ENCODE measurements at places on chromosomes 4 and X.

- DNase-seq = no peak
Measured at GRCh38 chr4:186957952-186958555, 234.4 kb upstream of the FAT1 start.

DNA sequence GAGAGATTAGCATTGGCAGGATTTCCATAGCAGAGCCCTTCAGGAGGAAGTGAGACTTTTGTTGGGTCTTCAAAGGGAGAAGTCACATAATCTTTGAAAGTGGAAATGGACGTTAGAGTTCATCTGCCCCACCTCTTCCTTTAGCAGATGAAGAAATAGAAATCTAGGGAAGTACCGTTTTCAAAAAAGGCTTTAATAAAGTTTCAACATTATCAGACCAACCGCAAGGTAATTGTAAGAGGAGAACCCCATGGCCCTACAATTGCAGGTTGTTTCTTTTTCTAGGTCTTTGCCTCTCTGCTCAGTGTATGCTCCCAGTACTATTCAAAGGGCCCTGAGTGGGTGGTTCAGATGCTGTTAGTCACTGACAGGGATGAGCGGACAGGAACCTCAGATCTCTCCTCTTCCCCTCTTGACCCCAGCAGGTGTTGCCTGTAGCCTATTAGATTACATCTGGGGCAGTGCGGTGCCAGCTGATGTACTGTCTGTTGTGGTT, 48.6 kb upstream of the AP1S2 start:
- peak; percentile 54 for DNase-seq

- peak; percentile 5 for DNase-seq
Measured at GRCh38 chrX:118751950-118752783, 24.8 kb downstream of the IL13RA1 start.

DNA sequence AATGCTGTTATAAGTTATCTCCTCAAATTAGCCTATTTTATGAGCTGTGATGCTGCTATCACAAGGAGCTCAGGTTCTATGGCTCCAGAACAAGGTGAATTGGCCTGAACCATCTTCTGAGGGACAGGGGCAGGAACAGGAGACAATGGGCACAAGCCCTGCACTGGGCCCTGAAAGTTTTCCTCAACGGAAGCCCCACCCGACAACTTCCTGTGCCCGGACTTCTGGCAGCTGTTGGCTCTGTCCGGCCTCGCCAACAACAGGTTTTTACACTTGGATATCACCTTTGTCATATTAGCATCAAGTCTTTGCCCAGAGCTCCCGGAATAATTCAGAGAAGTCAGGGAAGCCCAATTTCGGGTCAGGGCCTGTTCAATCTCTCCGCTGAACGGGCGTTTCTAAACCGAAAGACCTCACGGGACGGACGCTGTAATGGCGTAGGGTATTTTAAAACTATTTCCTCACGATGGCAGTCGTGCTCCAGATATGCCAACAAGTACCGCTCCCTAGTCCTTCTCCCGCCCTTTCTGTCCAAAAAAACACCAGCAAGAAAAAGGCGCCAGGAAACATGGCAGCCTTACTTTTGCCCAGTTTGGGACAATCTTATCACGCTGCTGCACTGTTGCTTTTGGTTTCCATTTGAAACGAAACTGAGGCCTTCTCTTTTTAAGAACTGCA, 201.0 kb upstream of the STK26 start:
- DNase-seq = no peak

GRCh38 chr4:76272582-76272981, 21.1 kb downstream of the FAM47E start:
- no peak for DNase-seq

DNA sequence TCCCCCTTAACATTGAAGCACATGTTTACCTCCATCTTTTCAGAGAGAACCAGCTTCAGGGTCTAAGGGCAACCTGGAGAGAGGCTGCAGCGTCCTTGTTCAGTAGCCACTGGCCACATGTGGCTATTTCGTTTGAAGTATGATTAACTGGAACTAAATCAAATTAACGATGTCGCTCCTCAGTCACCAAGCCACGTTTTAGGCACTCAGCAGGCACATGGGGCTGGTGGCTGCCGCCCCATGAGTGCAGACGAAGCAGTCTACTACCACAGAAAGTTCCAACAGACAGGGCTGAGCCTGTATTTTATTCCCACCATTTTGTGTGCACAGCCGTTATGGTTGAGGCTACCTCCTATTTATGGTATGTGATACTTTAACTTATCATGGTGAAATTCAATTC, 99.4 kb downstream of the WFS1 start:
- no peak for DNase-seq

DNA sequence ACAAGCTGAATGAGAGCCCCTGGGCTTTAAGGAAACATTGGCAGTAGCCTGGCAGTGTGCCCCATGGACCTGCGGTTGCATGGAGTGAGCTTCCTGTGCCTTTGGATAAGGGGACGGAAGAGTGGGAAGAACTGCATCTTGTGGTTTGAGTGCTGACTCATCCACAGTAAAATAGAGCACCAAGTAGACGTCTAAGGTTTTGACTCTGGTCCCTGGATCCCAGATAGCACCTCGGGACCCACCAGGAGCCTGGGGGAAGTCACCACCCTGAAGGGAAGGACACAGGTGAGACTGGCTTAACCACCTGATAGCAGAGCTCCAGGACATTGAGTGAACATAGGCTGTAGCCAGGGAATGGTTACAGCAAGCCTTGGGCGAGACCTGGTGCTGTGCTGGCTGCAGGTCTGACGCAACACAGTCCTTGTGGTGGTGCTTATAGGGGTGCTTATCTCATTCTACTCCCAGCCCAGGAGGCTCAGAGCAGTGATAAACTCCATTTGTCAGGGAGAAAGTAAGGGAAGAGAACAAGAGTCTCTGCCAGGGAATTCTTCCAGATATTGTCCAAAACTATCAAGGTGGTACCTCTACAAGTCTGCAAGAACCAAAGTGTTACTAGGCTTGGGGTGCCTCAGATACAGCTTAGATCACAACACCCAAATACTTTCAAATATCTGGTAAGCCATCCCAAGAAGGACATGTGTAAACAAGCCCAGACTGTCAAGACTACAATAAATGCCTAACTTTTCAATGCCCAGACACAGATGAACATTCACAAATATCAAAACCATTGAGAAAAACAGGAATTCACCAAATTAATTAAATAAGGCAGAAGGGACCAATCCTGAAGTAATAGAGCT, 123.6 kb upstream of the TET2 start:
- DNase-seq = no peak

- DNase-seq = no peak
Measured at GRCh38 chr4:39698424-39699009, 581 bp downstream of the UBE2K start.

- DNase-seq = no peak
Measured at GRCh38 chr4:184345573-184345922, 127.9 kb upstream of the ENPP6 start.

- no peak for DNase-seq
Measured at GRCh38 chr4:3374667-3375066, 67.1 kb upstream of the HGFAC start.

DNA sequence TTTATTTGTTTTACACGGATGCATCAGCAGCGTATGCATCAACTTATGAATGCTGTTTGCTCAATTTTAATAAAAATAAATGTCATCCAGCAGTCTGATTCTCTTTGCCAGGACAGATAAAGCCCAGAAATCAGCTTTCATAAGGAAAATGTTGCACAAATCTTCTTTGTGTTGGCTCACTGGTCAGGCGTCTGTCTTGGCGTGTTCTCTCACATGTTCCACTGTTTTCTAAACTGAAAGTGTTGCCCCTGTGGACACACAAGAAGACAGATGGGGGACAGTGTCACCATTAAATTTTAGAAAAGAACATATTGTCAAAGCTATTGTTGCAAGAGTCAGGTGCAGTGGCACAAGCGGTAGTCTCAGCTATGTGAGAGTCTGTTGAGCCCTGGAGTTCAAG, 316.2 kb downstream of the CENPC start:
- DNase-seq = no peak

GRCh38 chrX:41600291-41600690, 88.5 kb upstream of the GPR34 start:
- DNase-seq = no peak

GRCh38 chr4:174387143-174387542, 103.4 kb downstream of the CEP44 start:
- no peak for DNase-seq

- DNase-seq = no peak
Measured at GRCh38 chr4:184817494-184818215, 8.1 kb downstream of the ACSL1 start.

- DNase-seq = no peak
Measured at GRCh38 chr4:4842476-4843441, 16.7 kb upstream of the MSX1 start.

DNA sequence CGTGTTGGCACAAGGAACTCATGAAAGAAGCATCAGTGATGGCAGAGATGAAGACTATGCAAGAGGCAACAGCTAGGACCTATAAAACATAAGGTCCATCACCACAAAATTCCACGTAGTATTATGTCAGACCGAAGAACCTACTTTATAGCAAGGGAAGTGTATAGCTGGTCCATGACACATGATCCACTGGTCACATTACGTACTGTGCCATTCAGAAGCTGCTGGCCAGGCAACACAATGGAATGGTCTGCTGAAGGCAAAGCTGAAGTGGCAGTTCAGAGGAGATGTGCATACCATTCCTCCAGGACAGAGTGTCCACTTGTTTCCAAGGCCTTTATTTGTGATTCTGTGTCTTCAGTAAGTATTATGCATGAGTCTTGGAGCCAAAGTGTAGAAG, 215.5 kb upstream of the UGT8 start:
- DNase-seq = no peak

GRCh38 chr4:30717208-30718020, 2.8 kb upstream of the PCDH7 start:
- no peak for DNase-seq

DNA sequence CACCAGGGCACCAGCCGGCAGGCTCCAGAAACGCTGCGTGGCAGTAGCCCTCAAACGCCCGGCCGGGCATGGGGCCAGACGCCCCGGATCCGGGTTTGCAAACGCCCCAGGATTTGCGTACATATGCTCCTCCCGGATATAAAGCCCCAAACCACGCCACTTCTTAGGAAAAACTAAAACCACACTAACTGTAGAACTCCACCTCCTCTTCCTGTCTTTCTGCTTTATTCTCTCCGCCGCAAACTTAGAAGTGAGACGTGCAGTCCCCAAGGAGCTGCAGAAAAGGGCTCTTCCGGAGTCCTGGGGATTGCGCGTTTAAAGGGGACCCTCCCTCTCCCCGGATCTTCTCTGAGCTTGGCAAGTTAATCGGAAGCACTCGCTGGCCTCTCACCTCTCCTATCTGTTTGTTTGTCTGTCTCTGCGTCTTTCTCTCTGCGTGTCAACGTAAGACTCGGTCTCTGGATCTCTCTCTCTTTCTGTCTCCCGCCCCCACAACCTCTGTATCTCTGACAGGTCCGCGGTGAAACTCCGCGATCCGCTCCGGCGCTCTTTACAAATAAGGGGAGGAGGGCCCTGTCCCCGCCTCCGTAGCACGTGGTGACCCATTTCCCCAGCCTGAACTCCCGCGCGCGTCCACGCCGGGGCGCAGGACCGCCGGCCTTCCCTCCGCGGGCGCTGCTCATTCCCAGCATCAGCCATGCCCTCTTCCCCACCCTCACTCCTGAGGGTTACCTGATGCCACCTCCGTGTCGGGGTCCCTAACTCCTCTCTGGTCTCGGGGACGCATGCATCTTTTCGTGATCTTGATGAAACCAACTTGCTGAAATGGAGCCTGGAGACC, at the start of gene SLC39A8:
Gene SLC39A8 (minus strand): TSS at position 529 of the 841 bp plus-strand sequence. CDS start 820 bp downstream, outside the sequence.
- peak; percentile 96 for DNase-seq

GRCh38 chr4:105306158-105306781, 159.6 kb downstream of the TET2 start:
- peak; percentile 33 for DNase-seq

- DNase-seq = no peak
Measured at GRCh38 chr4:173307778-173308177, 26.4 kb downstream of the HMGB2 start.

GRCh38 chrX:675279-675954, 44.8 kb downstream of the SHOX start:
- no peak for DNase-seq

DNA sequence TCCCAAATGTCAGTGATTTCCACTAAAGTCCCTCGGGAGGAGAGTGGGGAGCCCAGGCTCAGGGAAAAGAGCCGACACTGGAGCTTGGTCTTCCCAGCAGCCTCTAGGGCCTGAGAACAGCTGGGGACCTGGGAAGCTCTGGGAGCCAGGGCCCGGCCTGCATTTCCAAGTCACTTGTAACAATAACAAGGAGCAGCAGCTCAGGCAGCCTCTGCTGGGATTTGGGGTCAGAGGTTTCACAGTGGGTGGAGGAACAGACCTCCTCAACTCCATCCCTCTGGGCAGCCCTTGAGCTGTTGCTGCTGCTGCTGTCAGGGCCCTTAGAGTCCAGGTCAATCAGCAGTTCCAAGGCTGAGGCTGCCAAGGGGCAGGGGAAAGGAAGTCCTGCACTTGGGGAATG, 11.1 kb downstream of the STARD8 start:
- no peak for DNase-seq

DNA sequence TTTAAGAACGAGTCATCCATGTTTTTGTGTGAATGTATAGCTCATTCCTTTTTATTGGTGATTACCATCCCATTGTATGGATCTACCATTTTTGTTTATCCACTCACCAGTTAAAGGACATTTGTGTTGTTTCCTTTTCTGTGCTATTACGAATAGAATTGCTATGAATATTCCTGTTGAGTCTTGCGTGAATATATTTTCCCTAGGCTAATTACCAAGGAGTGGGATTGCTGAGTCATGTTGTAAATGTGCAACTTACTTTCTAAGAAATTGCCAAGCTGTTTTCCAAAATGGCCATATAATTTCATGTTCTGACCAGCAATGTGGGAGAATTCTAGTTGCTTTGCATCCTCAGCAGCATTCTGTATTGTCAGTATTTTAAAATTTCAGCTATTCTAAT, 51.3 kb downstream of the YIPF6 start:
- no peak for DNase-seq

DNA sequence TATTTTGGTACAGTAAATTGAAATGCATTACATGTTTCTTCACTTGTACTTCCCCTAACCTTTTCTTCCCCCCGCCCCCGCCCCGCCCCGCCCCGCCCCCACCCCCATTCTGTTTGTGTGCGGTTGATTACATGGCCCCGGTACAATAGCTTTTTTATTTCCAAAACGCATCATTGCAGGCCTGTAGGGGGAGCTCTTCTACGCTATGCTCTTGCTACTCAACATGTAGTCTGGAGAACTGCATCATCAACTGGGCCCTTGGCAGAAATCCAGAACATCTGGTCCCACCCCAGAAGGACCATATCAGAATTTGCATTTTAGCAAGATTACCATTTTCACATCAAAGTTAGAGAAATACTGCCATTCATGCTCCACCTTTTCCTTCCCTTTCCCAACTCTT, 333.3 kb upstream of the DDX53 start:
- peak; percentile 96 for DNase-seq

- DNase-seq = no peak
Measured at GRCh38 chr4:67256388-67257043, 288.8 kb downstream of the CENPC start.

GRCh38 chr4:139668036-139668435, 2.4 kb downstream of the MGST2 start:
- DNase-seq = no peak
